ENCODE measurements at places on chromosomes 4 and X.

DNA sequence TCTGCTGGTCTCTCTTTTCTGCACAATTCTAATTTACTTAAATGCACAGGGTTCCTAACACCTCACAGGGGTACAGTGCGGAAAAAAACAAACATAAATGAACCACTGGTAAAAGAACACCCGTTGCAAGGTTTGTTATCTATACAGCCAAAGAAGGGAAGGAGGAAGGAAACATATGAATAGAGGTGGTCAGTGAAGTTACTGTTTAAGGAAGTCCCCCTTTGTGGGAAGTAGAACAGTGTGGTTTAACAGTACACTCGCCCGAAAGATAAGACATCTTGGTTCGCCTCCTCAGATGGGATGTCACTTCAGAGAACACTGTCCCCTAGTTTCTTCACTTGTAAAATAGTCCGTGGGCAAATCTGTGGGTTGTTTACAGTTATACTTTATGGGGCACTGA is 57.5 kb downstream of the TEC start:
- DNase-seq, result no peak

DNA sequence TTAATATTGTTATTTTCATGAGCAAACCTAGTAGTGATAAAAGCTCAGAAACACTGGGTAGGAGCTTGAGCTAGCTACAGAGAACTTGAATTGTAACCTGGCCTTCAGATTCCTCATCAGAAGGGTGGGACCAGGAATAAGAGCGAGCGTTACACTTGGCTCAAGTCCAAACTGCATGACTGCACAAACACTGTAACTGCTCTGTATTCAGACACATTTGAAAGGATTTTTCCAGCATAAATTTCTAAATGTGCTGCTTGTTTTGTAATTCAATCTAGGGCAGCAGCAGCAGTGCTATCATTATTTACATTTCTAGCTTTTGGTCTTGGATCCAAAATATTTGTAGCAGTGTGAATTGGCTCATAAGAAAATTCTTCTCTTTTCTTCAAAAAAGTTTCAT is 133.0 kb upstream of the TMLHE start:
- peak; percentile 1 for DNase-seq

- DNase-seq, result peak; percentile 42
These were observed 44.8 kb downstream of the BANK1 start for GRCh38 chr4:101835121-101835904.

DNA sequence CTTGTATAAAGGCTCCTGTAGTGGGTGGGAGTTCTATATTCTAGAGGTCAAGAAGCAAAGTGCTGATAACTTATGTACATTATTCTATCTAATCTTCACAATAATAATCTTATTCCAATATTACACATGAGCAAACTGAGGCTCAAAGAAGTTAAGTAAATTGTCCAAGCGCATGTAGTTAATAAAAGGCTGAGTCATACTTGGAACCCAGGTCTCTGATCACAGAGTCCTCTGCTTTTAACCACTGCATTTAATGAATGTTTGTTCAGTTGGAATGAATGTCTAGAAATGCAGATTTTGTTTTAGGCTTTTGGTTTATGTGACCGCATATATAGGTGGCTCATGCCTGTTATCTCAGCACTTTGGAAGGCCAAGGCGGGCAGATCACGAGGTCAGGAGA is 88.4 kb upstream of the PAQR3 start:
- DNase-seq, result no peak

GRCh38 chrX:121655276-121655675 is 607.9 kb downstream of the GLUD2 start:
- DNase-seq, result no peak

- no peak for DNase-seq
These were observed 33.5 kb downstream of the TAF7L start for GRCh38 chrX:101257448-101258258.

- DNase-seq, result no peak
These were observed 17.2 kb upstream of the SH3TC1 start for GRCh38 chr4:8181844-8182243.

- no peak for DNase-seq
These were observed 95.7 kb downstream of the SPANXN4 start for GRCh38 chrX:143121477-143121876.

DNA sequence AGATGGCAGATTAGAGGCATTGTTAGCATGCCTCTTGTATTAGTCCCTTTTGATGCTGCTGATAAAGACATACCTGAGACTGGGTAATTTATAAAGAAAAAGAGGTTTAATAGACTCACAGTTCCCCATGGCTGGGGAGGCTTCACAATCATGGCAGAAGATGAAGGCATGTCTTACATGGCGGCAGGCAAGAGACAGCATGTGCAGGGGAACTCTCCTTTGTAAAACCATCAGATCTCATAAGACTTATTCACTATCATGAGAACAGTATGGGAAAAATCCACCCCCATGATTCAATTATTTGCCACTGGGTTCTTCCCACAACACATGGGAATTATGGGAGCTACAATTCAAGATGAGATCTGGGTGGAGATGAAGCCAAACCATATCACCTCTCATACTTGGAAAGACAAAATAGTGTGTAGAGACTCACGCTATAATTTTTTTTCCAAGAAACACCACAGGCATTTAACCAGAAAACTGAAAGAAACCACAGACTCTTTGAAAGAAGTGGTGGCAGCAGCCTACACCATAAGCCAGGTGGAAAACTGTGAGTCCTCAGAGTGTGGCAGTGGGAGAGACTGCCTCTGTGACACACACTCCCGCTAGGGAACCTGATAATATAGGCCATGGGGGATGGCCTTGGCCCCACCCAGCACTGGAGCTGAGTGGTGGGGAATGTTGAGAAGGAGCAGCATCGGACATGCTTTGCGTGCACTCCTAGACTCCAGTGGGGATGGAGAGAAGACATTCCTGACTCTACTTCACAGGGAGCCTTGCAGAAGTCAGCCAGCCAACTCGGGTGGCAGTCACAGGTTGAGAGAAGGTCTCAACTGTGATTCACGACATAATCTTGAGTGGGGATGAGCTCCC is 51.5 kb downstream of the SLC2A9 start:
- DNase-seq, result no peak

DNA sequence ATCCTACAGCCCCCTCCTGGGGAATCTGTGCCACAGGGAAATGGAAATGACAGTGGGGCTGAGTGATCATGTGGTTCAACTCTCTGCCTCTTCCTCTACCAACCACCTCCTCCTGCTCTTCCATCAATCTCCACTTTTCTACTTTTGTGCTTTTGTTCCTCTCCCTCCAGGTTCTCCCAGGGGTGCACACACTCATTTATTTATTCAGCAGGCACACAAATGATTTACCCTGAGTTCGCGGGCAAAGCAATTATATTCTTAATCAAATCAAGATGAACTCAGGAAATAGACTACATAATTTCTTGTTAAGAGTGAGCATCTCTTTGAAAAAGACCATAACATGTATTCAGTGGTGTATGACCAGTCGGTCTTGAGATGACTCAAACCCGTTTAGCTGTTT is 69.2 kb downstream of the VCX3A start:
- no peak for DNase-seq

GRCh38 chrX:15747626-15748173 is 9.6 kb downstream of the CA5B start:
- no peak for DNase-seq

DNA sequence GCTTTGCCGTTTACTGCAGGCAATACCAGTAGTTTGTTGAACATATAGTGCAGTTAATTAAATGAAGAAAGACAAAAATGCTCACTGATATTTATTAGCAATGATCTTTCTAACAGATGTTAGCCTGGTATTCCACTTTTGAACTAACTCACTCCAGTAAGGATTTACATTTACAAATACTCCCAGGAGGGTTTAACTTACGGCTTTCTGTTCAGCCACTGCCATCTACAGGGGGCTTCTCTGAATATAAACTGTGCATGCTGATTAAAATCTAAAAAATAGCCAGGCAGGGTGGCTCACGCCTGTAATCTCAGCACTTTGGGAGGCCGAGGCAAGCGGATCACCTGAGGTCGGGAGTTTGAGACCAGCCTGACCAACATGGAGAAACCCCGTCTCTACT is 2.2 kb upstream of the SRD5A3 start:
- DNase-seq, result no peak

DNA sequence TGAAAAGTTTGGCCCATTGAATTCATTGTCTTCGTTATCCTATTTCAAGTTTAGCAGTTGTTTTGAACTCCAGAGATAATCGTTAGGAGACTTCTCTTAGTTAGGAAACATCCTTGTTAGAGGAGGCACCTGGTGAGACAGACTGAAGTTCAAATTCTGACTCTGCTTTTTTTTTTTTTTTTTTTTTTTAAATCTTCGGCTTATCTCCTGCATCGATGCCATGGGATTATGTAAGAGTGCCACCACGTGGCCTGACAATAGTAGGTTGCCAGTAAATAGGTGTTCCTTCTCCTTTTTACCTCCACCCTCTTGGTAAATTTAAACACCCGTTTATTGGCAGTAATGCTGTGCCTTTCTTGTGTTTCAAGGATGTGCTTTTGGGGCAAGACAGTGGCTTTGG is 149.3 kb downstream of the SOWAHB start:
- DNase-seq, result peak; percentile 14

GRCh38 chr4:39936565-39937418 is 40.9 kb downstream of the PDS5A start:
- DNase-seq, result no peak

- no peak for DNase-seq
These were observed 126.1 kb downstream of the ARHGEF9 start for GRCh38 chrX:63658920-63659319.

DNA sequence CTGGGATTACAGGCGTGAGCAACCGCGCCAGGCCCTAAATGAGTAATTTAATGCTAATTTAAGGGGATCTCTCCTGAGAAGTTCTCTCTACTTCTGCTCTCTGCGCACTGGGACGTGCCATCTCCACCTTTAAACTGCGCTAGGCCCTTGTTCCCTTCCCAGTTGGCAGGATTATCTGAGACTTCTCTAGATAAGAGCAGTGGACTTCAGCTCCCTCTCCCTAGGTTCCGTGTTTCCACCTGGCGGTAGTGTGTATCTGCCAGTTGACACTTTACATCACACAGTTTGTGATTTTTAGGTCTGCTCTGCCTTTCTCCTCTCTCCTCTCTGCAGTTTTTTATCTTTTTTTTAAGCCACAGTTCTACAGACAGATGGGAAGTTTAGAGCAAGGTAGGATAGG is 40.2 kb downstream of the ARHGAP10 start:
- DNase-seq, result no peak

GRCh38 chr4:158538911-158539310 is 17.2 kb downstream of the RXFP1 start:
- no peak for DNase-seq

DNA sequence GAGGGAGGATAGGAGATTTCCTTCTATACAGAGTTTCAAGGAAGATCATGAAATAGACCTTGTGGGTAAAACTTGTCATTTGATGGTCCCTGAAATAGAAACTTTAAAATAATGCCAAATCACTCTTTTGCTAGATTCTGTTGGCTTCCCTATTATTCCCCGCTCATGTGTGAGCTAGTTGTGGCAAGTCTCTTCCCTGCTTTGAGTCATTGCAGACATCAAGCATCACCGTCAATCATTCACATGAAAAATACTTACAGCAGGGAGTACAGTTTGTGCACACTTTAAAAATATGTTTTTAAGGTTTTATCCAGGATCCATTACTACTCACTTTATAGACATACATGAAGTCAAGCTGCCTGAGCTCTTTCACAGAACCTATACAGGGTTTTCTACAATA is 35.2 kb upstream of the INPP4B start:
- no peak for DNase-seq

GRCh38 chr4:169530048-169530447 is 82.3 kb downstream of the NEK1 start:
- DNase-seq, result no peak

GRCh38 chrX:13043938-13044337 is 482 bp downstream of the FAM9C start:
- no peak for DNase-seq

DNA sequence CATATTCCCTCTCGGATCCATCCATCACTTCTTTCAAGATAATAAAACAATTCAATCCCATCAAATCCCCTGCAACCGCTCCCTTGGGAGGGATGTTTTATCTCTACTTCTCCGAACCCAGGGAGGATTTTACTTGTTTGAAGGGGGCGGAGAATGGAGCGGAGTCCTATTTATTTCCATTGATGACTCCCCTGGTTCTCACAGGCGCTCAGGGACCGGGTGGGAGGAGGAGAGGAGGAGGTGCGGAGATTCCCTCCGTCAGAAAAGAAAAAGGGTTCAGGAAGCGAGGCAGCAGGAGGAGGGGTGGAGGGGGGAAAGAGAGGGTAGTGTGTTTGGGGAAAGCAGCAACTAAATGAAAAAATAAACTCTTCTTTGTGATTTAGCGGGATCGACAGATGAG is 2.1 kb downstream of the NDNF start:
- DNase-seq, result no peak

GRCh38 chr4:65007841-65008439 is 598.7 kb upstream of the TECRL start:
- DNase-seq, result peak; percentile 59

- DNase-seq, result no peak
These were observed 187.0 kb downstream of the AASDH start for GRCh38 chr4:56200275-56200674.

DNA sequence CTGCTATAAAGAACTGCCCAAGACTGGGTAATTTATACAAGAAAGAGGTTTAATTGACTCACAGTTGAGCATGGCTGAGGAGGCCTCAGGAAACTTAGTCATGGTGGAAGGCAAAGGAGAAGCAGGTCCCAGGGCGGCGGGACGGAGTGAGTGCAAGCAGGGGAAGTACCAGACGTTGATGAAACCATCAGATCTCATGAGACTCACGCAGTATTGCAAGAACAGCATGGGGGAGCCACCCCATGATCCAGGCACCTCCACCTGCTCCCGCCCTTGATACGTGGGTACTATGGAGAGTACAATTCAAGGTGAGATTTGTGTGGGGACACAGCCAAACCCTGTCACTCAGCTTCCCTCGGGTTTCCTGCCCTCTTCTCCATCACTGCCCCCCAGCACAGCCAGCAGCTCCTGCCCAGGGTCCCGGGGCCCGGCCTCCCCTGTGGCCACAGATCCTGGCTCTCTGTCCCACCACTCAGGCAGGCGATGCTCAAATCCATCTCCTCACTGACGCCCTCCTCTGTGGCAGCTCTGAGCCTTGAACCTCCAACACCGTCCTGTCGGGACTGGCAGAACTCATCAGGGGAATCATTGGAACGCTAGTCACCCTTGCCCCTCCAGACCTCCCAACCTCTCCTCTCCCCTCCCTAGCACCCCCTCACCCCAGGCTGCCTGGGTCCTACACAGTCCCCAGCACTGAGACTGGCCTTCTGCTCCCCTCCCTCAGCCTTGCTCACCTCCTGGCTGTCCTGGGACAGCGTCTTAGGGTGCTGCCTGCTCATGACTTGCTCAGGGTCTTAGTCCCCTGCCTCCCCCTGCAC is 37.6 kb downstream of the FGFRL1 start:
- DNase-seq, result no peak

- DNase-seq, result no peak
These were observed 629.5 kb upstream of the AMOT start for GRCh38 chrX:113470166-113470565.

- DNase-seq, result no peak
These were observed 121.3 kb downstream of the PRKX start for GRCh38 chrX:3592184-3592583.

Data from kidney glomerular epithelial cell (primary cell).